ENCODE measurements at places on chromosomes 1 and 21.
A peak's percentile ranks its signal among the peaks of the same experiment; 100 is the strongest.

- DNase-seq: no peak
Measured at GRCh38 chr1:208179263-208179816, 64.8 kb downstream of the PLXNA2 start.

GRCh38 chr1:197614916-197615692, 160.2 kb downstream of the DENND1B start:
- DNase-seq: no peak

- DNase-seq: no peak
Measured at GRCh38 chr1:203968761-203969160, 104.2 kb upstream of the SOX13 start.

DNA sequence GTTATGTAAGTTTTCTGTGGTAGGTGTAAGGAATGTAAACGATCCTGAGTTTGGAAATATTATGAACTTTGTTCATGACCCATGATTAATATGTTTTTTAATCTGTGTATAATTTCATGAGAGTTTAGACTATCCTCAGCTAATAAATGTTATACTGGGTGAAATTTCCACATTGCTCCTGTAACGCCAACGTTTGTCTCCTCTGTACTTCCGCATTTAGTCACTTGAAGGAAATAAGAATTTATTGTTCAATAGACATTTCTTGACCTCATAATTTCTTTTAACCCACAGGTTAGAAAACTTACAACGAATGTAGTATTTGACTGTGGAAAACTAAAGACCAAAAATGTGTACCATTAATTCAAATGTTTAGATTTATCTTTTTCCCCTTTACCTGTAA, 876 bp downstream of the KCNJ15 start:
- no peak for DNase-seq

GRCh38 chr1:174841747-174842146, 158.0 kb upstream of the CACYBP start:
- no peak for DNase-seq

DNA sequence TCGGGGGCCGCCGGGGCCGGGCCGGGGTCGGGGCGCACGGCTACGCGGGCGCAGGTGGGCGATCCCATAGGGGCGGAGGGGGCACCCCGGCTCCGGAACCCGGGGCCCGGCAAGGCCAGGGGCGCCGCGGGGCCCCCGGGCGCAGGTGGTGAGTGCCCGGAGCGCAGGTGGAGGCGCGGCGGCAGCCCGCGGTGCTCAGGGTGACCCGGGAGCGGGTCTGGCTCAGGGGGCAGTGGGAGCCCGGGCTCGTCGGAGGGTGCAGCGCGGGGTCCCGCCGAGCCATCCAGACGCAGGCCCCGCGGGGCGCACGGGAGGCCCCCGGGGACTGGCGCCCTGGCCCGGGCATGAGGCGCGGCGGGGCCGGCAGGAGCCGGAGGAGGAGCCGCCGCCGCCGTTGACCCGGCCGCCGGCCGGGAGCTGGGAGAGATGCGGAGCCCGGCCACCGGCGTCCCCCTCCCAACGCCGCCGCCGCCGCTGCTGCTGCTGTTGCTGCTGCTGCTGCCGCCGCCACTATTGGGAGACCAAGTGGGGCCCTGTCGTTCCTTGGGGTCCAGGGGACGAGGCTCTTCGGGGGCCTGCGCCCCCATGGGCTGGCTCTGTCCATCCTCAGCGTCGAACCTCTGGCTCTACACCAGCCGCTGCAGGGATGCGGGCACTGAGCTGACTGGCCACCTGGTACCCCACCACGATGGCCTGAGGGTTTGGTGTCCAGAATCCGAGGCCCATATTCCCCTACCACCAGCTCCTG, 489 bp downstream of the CELSR2 start:
- DNase-seq: no peak

DNA sequence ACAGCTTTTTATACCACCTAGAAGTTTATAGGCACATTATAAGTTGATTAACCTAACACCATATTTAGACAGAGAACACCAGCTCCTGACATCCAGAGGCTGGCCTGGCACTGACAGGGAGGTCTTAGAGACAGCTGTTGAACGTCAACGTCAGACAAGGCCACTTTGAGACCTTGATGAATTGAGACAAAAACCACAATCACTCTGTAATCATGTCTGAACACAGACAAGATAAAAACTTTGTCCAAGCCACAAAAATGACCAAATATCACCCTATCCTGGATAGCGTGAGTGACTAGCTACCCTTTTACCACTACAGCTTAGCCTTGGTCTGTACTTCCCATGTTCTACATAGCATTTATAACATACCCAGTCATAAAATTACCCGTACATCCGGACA, 403.6 kb upstream of the CHRM3 start:
- no peak for DNase-seq

DNA sequence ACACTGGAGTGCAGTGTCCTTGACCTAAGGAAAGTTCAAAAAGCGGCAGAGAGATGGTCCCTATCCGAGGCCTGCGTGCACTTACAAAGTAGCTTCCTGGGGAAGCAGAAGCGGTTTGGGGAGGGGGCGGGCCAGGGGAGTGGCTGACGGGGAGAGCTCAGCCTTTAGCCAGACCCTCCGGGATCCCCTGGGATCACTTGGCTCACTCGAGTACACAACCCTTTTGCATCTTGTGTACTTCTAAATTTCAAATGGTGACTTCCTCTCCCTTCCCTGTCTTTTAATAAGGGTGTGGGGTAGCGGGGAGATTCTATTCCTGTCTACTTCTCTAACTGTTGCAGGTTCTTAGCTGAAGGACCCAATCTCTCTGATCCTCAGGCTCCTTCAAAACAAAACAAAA, 18.1 kb upstream of the SNX27 start:
- no peak for DNase-seq

DNA sequence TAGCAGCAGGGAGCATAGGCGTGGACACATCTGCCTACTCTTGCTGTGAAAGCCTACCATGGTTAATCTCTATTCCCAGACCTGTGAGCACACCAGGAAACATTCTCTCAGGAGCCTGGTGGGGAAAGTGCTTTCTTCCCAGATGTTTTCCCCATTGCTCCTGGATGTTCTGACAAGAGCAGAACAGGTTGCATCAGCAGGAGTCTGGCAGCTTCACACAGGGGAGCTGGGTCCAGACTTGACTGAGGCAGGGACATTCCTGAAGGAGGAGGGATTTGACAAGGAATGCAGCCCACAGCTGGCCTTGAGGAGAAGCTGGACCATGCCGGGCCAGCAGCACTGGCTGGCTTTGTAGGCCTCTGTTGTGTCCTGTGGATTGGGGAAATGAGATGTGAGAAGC, 21.0 kb upstream of the ARTN start:
- no peak for DNase-seq

- no peak for DNase-seq
Measured at GRCh38 chr1:21849909-21850576, 38.0 kb downstream of the LDLRAD2 start.

GRCh38 chr1:42806593-42806992, 10.3 kb upstream of the ERMAP start:
- DNase-seq: no peak

DNA sequence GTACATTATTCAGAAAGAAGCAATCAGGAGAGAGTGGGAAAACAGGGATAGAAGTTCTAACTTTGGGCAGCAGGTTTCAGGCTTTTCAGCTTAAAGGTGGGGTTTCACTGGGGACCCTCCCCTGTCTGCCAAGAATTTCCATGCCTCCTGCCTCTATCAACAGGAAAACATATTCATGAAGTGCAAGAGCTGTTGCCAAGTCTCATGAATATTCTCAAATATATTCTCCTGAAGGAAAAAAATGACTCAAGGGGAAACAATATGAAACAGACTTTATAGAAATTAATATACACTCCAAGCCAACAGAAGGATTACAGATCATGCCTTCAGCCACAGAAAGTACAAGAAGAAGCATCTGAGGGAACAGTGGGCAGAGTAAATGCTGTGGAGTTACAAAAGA, 713.3 kb upstream of the ADAMTS5 start:
- DNase-seq: no peak

DNA sequence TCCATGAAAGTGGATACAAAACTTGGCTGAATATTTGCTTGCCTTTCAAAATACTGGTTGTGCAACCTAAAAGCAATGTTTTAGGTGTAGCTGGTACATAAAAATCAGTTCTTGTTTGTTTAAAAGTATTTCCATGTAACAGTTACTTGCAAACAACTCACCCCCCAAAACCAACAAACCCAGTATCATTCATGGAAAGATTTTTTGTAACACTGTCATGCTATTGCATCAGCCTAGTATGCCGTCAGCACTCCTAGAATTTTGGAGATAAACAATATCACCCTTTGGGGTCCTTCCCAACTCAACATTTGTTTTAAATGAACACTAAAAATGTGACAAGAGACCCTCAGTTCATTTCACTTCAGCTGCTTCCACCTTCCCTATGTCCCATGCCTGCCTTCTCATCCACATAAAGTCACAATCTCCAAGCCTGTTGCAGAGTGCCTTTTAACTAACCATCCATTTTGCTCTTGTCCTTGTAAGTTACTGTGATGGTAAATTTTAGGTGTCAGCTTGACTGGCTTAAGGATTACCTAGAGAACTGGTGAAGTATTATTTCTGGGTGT, 425.3 kb downstream of the DUSP10 start:
- no peak for DNase-seq

DNA sequence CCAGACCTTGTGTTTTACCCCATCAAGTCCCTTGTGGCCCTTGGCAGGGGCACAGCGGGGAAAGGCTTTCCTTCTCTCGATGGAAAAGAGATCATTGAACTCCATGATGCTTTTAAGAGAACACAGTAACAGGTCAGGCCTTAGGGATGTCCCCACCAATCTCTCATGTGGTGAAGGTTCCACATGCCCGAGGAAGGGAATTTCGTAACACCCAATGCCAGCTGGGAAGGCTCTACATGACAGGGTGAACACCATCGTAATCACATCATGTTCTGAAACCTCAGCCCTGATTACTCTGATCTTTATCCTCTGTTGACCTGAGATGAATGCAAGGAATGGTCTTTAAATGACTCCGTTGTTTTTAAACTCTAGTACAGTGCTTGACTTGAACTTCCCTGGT, 105.5 kb upstream of the SPAG17 start:
- no peak for DNase-seq

GRCh38 chr1:40017951-40018575, 22.5 kb upstream of the CAP1 start:
- DNase-seq: no peak

DNA sequence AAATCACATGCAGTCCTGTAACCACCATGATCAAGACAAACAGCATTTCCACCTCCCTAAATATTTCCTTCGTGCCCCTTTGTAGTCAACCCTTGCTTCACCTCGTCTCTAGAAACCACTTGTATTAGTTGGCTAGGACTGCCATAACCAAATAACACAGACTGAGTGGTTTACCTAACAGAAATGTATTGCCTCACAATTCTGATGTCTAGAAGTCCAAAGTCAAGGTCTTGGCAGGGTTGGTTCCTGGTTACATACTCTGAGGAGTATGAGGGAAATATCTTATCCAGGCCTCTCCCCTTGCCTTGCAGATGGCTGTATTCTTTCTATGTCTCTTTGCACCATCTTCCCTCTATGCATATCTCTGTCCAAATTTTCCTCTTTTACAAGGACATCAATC, 23.3 kb upstream of the FRRS1 start:
- DNase-seq: no peak

DNA sequence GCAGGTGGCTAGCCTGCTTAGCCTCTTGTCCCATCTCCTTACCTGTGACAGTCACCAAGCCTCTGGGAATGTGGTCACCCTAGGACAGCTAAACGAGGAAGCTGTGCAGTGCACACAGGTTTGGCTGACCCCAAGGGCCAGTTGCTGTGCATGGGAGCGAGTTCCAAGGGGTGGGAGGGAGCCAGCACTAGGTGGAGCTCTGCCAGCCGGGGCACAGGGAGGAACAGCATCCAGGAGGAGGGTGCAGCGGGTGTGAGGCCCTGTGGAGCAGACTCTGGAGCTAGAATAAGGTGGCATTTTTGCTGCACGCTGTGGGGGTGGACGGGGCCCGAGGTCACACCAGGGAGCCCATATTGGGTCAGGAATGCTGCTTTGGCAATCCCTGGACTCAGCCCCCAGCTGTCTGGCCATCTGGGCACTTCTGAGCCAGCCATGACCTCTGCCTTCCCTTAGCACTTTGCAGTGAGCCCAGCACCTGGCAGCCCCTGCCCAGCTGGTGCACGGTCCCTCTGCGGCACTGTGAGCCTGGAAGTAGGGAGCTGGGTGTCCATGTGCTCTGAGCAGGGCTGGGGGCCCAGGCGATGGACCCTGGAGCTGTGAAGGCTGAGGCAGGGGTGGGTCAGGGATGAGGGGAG, 8.7 kb downstream of the PDXK start:
- DNase-seq: no peak

DNA sequence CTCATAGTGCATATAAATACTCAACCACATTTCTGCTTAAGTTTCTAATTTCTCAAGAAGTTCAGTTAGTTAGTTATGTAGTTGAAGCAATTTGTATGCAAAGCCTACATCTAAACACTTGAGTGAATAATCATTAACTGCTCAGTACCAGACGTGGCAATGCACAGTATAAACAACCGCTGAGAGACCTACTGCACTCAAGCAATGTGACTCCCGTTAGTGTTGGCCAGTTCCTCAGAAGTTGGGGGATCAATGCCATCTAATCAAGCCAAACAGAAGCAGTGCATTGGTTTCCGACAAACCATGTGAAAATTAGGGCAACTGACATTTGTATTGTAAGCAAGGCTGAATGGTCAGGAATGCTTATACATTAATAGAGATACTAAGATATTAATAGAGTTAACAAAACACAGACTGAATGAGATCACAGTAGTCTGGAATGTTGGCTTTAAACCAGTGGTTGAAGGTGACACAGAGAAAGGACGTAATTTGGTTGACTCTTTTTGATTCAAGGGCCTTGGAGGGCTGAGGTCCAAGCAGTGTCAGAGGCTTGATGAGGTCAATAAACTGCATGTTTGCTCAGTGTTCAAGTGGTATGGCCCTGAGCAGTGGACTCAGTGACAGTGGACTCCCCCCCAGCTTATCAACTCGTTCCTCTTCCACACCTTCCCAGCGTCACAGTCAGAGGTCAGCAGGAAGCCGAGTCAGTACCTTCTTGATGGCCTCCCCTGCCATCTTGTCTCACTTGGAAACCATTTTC, 255.5 kb downstream of the CTH start:
- DNase-seq: peak; percentile 35

DNA sequence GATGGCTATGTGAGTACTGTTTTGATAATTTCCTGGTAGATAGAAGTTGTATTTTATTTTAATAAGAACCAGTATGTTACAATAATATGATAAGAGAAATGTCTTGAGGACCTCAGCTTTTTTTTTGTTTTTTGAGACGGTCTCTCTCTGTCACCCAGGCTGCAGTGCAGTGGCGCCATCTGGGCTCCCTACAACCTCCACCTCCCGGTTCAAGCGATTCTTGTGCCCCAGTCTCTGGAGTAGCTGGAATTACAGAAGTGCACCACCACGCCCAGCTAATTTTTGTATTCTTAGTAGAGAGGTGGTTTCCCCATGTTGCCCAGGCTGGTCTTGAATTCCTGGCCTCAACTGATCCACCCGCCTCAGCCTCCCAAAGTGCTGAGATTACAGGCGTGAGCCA, 968.1 kb upstream of the ADGRL4 start:
- DNase-seq: no peak

DNA sequence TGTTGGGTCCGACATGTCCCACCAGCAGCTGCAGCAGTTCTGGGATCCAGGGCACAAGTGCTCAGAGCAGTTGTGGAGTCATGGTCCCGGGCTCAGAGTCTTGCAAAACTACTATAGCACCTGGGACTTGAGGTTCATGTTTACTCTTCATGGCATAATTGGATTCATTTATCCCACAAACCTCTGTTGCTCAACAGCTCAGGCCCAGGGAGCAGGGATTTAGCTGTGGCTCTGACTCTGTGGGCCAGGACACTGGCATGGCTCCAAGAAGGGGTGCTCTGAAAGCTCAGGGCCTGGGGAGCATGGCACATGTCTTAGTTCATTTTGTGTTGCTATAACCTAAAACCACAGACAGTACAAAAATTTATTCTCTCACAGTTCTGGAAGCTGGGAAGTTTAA, 626.7 kb upstream of the ADGRL2 start:
- DNase-seq: no peak

Measured in epithelial cell of proximal tubule (primary cell).